Forelimb muscle (tissue), 1 donor: ENCODE measurements at places on chromosomes 2 and 18. TPM values are rescaled to one million over a fixed set of nuclear protein-coding genes. Genes with fewer than 3 reads are reported as not detected.

DNA sequence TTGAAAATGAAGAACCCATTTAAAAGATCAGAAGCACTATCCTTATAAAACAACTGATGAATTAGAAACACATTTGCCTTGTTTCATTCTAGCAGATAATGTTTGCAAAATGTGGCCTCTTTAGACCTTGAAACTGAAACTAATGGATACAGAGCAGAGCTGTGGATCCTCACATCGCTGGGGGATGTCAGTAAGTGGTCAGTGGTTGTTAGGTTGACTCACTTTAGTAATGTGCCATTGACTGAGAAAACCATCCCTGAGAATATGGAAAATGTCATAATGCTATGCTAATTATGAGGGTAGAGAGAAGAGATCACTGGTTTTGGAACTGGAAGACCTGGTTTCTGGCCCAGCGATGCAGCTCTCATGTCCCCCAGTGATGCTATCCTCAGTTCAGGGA lies 176.7 kb downstream of the MYO1B start:
- DNase-seq, result no peak

DNA sequence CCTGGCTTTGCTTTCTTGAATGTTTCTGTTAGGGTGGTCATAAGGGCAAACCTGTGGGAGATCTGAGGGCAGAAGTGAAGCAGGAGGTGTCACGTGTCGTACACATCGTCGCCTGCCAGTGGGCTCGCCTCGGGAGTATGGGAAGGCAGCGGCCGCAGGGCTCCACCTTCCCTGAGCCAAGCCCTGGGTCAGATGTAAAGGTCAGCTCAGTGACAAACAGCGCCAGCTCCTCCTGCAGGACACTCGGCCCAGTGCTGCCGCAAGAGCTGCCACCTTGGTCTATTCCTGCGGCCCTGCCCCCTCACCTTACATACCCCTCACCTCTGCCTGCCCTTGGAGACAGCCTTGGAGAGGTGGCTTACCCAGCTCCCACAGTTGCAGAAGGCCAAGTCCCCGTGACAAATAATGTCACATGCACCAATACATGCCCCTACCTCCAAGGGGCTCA lies 64.2 kb downstream of the PSMG2 start:
- DNase-seq, result no peak

- DNase-seq, result no peak
These were observed 29.4 kb downstream of the KANSL3 start for GRCh38 chr2:96608469-96609455.

DNA sequence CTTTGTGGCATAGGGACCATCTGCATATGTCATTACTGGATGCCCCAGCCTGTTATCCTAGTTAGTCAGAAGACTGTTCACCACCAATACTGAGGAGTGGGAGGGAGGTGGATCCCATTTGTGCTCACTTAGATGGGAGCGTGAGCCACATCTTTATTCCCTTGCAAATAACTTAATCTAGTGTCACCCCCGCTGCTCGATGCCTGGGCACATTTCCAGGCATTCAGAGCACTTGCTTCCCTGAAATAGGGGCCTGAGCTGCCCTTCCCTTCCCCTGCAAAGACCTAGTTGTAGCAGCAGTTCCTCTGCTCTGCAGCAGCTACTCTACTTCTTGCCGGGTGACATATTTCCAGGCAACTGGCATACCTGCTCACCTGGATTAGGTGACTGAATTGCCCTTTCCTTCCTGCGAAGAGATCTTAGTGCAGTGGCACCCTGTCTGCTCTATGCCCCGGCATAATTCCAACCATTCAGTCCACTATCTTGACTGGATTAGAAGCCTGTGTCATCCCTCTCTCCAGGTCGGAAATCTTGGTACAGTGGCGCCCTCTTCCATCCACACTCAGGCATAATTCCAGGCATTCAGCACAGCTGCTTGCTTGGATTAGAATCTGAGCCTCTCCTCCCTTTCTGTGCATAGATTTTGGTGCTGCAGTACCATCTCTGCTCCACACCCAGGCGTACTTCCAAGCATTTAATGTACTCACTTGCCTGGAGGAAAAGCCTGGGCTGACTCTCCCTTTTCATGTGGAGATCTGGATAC lies 1389.1 kb upstream of the TMEFF2 start:
- no peak for DNase-seq

Gene IL36RN
- not detected for polyA plus RNA-seq

DNA sequence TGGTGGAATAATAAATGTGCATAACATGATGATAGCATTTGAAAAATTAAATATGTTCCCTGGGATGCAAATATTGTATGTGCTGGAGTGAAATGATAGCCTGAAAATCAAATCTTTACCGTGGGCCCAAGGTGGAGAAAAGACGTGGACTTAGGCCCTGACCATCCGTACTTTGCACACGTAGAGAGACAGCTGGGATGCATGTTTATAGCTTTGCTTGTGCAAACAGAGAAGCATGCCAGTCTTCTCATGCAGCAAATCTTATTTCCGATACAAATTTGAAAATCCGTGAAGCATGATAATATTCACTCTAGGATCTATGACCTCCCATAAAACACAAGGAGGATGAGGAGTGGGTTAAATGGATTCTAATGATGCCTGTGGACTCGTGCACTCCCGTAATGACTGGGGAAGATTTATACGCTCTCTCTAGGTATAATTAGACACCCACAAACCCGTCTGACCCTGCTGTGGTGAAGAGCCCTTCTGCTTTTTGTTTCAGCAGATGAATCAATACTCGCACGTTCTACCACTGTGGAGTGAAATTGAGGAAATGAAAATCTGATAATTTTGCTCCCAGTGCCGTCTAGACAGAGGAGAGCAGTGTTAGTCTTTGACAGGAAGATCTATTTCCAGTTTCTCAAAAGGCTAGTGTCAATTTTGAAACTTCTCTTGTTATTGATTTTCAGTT lies 810.3 kb upstream of the SALL3 start:
- no peak for DNase-seq

Gene HOXD12
- polyA plus RNA-seq, result not detected

- no peak for DNase-seq
These were observed 262.9 kb upstream of the GULP1 start for GRCh38 chr2:188028739-188029138.

GRCh38 chr18:73793386-73793785 lies 354.2 kb downstream of the FBXO15 start:
- DNase-seq, result no peak

- DNase-seq, result no peak
These were observed 22.7 kb upstream of the SPR start for GRCh38 chr2:72864500-72864899.

GRCh38 chr2:122500316-122501105 lies 745.1 kb downstream of the TSN start:
- DNase-seq, result no peak

- no peak for DNase-seq
These were observed 29.0 kb downstream of the CENPO start for GRCh38 chr2:24822049-24822706.

GRCh38 chr2:215874418-215874817 lies 138.9 kb downstream of the MREG start:
- DNase-seq, result no peak

Gene TMBIM1
- polyA plus RNA-seq, result 81.3 TPM

DNA sequence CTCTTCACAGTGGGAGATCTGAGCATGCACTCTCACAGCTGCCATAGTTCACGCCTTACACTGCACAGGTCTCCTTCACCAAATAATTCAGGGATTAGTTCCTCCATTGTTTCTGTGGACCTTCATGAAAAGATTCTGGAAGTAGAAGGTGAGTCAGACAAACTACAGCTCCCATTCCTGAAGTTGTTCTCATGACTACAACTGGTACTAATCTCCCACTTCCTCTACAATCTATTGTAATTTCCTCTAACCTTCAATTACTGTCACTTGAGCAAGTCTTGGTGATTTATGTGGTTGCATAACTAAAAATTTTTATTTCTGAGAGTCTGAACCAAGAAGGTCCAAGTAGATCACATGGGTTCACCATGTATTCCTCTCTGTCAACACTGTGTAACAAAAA lies 128.7 kb downstream of the XIRP2 start:
- DNase-seq, result no peak

DNA sequence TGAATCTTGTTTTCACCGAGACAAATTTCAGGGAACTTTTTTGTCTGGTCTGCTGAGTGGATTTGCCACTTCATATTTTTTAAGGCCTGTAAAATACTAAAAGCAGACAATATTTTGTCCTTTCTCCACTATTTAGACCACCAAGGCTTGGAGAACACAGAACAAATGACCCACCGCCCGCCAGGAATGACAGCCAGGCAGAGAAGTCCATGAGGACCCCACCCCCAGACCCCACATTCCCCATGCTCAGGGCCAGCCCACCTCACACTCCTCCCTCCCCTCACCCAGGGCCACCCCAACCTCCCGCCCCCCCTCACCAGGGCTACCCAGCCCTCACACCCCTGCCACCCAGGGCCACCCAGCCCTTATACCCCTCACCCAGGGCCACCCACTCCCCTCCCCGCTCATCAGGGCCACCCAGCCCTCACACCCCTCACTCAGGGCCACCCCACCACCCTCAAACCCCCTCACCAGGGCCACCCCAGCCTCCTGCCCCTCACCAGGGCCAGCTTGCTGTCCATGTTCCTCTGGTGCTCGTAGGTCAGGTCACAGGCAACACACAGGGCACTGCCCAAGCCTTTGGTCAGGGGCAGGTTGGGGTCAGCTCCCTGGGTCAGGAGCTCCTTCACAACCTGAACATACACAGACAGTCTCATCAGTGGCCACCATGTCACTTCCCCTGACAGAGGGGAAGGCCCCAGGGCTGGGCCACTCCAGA lies 50.6 kb downstream of the ANKMY1 start:
- no peak for DNase-seq

DNA sequence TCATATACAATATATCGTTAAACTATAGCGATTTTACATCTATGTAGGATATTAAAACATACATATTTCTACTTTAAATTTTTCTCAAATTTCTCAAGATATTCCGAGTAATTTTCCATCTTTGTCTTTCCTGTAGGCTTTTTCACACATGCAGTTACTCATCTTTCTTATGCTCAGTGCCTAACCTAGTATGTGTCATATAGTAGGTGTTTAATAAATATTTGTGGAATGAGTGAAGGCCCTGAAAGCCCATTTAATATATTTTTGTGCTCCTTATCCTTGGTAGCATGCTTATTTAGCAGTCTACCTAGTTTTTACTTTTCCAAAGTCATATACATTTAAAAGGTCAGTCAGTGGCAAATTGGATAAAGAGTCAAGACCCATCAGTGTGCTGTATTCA lies 67.3 kb downstream of the ITGB6 start:
- no peak for DNase-seq

- no peak for DNase-seq
These were observed 289.5 kb downstream of the CDCA7 start for GRCh38 chr2:173644146-173644545.

- DNase-seq, result no peak
These were observed 4.1 kb downstream of the KCNF1 start for GRCh38 chr2:10915731-10916276.

- no peak for DNase-seq
These were observed 98.4 kb upstream of the GULP1 start for GRCh38 chr2:188193230-188193629.

GRCh38 chr2:43749583-43749982 lies 24.3 kb upstream of the DYNC2LI1 start:
- DNase-seq, result no peak

Gene FOXD4L1
- 1.6 TPM for polyA plus RNA-seq

DNA sequence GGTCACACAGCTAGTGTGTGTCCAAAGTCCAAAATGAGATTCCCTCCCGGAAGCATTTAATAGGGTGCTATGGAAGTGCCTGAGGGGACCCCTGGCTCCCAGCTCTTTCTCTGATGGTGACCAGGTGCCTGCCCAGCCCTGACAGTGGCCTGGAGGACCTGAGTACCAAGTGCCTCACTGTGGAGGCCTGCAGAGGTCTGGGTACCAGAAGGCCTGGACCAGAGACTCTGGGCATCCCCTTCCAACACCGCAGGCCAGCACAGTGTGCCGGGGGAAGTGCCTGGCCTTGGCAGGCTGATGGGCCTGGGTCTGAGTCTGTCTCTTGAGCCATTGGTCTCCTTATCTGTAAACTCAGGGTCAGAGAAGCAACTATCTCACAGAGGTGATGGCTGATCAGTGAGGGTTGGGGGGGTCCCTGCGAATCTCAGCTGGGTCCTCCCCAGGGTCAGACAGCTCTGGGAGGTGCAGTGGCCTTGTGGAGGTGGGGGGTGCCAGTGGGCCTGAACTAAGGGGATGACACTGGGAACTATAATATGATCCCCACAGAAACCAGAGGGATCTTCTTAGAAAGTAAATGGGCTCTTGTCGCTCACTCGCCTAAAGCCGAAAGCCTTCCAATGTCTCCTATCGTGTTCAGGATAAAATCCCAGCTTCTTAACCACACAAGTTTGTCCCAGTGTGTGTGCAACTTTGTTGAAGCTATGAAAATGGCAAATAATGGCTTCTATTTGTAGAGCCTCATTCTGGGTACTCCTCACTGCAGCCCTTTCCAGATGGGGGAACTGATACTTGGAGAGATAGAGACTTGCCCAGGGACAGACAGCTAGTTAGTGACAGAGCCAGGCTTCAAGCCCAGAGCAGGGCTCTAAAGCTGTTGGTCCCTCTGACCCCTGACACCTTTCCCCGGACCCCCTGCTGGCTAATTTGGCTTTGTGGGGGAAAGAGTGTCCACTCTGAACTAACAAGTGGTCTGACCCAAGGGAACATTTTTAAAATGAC lies 225.1 kb downstream of the TFCP2L1 start:
- no peak for DNase-seq

GRCh38 chr2:74186038-74186437 lies 7.4 kb upstream of the MOB1A start:
- no peak for DNase-seq

Gene CDH7
- polyA plus RNA-seq, result 0.51 TPM

DNA sequence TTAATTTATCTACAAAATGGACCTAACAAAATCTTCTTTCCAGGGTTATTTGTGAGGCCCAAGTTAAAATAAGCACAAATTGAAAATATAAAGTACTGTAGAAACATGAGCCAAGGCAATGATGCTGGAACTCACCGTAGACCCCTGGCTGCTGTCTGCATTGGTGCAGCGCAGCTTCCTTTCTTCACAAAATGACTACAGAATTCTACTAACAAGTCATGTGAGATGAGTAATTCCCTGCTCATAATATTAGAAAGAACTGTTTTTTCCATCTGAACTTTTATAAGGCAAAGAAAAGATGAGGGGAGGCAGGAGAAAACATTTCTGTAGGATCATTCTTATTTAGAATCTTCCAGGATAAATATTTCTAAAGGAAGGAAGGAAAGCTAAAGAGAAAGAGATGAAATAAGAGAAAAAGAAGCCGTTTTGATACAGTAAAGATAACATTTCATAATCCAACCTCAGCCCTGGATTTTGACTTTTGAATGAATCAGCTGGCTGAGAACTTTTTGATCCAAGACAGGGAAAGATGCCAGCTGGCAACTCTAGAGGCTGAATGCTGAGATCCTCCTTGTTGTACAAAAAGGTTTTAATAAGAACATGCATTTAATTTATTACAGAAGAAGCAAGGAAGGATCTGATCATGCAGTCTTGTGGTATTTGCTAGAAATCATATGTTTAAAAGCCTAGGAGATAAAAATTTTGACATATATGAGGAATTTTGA lies 183.9 kb upstream of the KLHL14 start:
- DNase-seq, result no peak

Gene GALNT3
- 0.97 TPM for polyA plus RNA-seq
